ENCODE measurements at places on chromosomes 4 and X.

GRCh38 chr4:37653601-37654000, 32.6 kb downstream of the RELL1 start:
- no peak for DNase-seq

GRCh38 chr4:147003956-147004809, 58.5 kb upstream of the TTC29 start:
- DNase-seq: no peak

DNA sequence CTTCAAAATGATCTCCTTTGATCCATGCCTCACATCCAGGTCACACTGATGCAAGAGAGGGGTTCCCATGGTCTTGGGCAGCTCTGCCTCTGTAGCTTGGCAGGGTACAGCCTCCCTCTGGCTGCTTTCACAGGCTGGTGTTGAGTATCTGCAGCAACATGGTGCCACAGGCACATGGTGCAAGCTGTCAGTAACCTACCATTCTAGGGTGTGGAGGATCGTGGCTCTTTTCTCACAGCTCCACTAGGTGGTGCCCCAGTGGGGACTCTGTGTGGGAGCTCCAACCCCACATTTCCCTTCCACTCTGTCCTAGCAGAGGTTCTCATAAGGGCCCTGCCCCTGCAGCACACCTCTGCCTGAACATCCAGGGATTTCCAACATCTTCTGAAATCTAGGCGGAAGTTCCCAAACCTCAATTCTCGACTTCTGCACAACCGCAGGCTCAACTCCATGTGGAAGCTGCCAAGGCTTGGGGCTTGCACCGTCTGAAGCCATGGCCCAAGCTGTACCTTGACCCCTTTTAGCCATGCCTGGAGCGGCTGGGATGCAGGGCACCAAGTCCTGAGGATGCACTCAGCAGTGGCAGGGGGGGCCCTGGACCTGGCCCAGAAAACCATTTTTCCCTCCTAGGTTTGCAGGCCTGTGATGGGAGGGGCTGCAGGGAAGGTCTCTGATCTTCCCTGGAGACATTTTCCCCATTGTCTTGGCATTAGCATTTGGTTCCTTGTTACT, 137.8 kb upstream of the NUDT6 start:
- no peak for DNase-seq

GRCh38 chr4:41334182-41334581, 77.5 kb downstream of the UCHL1 start:
- no peak for DNase-seq

DNA sequence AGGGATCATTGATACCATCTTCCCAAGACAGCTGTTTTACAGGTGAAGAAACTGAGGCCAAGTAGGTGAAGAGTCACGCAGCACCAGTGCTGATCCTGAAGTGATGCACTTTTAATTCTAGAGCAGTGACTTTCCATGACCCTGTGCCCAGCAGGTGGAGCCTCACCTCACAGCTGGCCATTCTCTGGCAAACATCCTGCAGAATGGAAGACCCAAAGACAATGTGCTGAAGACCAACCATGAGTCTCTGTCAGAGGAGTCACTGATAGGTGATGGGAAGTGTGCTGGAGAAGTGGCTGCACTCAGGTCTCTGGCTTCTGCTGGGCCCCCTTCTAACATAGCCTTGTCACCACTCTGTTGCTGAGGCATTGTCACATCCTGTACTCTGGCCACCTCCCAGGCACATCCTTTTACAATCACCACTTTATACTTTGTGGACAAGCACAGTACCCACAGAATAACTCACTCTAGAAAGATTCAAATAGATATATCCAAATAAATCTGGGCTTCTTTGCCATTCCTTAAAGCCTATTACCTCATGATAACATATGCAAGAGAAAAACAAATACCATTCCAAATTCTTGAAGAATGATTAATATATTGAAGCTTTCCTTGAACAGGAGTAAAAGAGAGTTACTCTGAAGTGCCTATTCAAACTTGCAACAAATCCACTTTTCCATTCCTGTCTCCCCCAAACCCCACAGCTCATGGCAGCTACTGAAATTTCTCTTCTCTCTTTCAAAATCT, 64.1 kb upstream of the SCOC start:
- DNase-seq: no peak

GRCh38 chr4:183492791-183493222, 12.1 kb upstream of the ING2 start:
- no peak for DNase-seq

GRCh38 chr4:150589157-150589556, 7.2 kb downstream of the MAB21L2 start:
- DNase-seq: no peak

DNA sequence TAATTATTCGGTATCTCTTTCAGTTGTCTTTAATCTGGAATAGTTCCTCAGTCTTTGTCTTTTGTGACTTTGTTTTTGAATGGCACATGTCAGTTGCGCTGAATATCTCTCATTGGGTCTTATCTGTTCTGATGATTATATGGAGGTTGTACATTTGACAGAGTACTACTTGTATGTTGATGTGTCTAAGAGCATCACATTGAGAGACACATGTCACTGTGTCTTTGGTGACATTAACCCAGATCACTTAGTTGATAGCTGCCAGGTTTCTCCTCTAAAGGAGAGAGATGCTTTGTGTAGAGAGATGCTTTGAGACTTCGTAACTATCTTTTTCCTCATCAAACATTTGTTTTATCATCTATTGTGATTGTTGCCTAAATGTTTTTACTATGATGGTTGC, 92.1 kb downstream of the USP9X start:
- DNase-seq: no peak

- DNase-seq: no peak
Observed at GRCh38 chr4:76823495-76823894, 74.4 kb downstream of the SOWAHB start.

- DNase-seq: no peak
Observed at GRCh38 chr4:119729835-119730670, 101.4 kb upstream of the PDE5A start.

GRCh38 chrX:135287266-135287823, 21.9 kb upstream of the ETDC start:
- DNase-seq: no peak

GRCh38 chrX:19862634-19863211, 24.7 kb downstream of the SH3KBP1 start:
- no peak for DNase-seq

DNA sequence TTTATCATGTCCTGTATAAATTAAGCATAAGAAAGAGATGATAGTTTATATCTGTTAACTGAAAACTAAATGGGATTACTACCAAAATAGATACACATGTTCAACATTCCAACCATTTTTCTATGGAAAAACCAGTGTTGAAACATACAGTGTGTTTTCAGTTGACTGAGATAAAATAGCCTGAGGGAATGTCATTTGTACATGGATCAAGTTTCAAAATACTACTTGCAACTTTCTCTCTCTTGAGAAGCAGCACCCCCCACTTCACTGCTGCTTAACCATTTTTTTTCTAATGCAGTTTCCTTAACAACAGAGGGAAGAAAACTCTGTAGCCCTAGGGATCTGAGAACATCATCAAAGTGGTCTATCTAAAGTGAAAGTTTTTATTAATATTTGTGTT, 70.8 kb downstream of the NPNT start:
- no peak for DNase-seq

- DNase-seq: no peak
Observed at GRCh38 chrX:70264784-70265183, 3.4 kb upstream of the ARR3 start.

- no peak for DNase-seq
Observed at GRCh38 chr4:53895137-53895536, 169.3 kb downstream of the CHIC2 start.

GRCh38 chr4:67885762-67886161, 2.0 kb upstream of the TMPRSS11D start:
- DNase-seq: no peak

GRCh38 chrX:48466696-48467095, 3.4 kb downstream of the SLC38A5 start:
- DNase-seq: no peak

DNA sequence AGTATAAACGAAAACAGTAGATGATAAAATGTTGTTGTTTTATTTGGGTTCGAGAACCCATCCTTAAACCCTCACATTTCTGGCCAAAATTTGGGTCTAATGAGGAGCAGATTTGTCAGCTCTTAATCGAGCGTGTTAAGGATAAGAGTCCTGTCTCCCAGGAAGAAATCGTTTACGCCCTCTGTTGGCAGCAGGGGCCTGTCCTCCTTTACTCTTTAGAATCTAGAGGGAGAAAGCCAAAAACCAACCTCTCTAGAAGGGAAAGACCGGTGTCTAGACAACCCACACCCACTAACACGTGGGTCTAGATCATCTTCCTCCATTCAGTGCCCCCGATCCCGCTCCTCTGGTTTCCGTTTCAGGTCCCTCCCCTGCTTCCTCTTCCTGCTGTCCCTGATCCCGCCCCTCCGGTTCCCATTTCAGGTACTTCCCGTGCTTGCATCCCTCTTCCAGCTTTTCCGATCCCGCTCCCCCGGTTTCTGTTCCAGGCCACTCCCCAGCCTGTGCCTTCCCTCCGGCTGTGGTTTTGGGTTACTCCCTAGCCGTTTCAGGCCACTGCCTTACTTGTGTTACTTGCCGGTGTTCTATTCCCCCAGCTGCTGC, 339.1 kb downstream of the PAPSS1 start:
- DNase-seq: no peak

DNA sequence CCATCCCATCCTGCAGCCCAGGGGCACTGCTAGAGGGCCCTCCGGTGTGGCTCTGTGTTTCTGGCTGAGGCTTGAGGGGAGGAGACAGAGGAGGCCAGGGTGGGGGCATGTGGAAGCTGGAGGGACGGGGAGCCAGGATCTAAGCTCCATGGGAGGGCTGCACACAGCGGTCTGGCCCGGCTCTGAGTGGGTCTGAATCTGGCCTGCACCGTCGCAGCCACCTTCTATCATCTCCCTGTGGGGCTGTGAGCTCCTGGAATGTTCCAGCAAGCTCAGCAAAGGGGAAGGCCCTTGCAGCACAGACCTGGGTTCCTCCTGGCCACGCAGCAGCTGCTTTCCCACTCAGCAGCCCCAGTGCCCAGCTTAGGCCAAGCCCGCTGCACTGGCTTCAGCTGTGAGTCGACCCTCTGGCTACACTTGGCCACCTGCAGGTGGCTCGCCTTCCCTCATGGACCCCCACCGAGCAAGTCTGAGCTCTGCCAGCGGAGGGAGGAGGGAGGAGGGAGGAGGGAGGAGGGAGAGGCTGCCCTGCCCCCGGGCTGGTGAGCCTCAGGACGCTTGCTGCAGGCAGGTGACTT, 5.3 kb downstream of the NKX1-1 start:
- no peak for DNase-seq

DNA sequence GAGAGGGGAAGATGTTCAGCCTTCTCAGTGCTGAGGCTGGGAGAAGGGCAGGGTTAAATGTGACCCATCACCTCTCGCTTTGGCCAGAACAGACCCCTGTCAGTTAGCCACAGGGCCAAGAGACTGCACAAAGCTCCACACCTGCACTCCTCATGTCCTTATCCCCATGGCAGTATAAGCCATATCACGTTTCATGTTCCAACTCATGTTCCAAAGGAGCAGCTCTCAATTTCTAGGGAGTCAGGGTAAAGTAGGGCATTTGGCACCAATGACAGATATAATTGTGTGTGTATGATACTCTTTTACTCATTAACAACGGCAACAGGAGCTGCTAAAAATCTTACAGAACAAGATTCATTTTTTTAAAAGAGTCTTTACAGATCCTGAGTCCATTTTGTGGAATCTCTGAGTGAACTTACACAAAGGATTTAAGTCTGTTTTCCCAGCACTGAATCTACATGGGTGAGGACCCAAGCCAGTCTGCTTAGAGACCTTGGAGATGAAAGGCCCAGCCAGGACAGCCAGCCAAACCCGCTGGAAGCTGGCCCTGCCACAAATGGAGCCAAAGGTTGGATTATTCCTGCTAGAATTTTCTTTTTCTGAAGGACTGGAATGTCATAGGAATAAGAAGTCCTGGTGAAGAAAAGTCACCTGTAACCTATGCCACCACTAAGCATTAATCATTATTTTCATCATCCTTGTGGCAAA, 129.1 kb upstream of the SMAD1 start:
- no peak for DNase-seq

Measured in activated T-helper 2 cell treated with anti-CD3 and anti-CD28 coated beads, Interferon-gamma antibody, Interleukin-2, Interleukin-4, amounts not matched to agents 10 μg/mL and 5 μg/mL and 100 μg/mL, durations not matched to agents 14 hours and 24 hours and 36 hours (primary cell).